Activated T-cell treated with anti-CD3 and anti-CD28 coated beads, Interleukin-2, amount 50 U/mL, for 1 hour (primary cell): ENCODE measurements at places on chromosomes 7 and 10.

DNA sequence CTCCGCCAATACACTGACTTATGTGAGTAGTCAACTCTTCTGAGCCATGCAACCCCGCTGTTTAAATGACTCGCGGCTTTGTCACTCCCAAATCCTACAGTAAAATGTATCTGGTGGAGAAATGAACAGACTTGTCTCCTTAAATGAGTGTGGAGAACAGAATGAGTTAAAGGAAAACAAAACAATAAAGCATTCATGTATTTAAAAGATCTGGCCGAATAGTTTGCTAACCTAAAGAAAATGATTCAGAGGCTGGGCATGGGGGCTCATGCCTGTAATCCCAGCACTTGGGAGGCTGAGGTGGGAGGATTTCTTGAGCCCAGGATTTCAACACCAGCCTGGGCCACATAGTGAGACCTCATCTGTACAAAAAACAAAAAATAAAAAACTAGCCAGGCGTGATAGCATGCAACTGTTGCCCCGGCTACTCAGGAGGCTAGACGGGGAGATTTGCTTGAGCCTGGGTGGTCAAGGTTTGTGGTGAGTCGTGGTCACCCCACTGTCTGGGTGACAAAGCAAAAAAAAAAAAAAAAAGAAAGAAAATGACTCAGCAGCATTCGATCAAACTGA, 86.5 kb upstream of the PFKP start:
- DNase-seq = no peak

GRCh38 chr7:147429961-147430360, 1160.6 kb upstream of the C7orf33 start:
- no peak for DNase-seq

DNA sequence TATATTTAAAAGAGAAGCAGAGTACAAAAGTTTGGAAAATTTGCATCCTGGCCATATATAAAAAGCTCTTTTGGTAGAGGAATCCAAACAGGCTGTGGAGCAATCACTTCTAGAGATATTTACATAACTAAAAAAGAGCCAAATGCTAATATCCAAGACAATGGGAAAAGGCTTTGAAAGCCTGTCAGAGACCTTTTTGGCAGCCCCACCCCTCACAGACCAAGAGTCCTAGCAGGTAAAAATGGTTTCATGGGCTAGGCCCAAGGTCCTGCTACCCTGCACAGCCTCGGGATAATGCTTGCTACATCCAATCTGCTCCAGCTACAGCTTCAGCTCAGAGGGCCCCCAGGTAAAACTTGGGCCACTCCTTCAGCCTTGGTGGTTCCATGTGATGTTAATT, 430.2 kb upstream of the KCND2 start:
- no peak for DNase-seq

DNA sequence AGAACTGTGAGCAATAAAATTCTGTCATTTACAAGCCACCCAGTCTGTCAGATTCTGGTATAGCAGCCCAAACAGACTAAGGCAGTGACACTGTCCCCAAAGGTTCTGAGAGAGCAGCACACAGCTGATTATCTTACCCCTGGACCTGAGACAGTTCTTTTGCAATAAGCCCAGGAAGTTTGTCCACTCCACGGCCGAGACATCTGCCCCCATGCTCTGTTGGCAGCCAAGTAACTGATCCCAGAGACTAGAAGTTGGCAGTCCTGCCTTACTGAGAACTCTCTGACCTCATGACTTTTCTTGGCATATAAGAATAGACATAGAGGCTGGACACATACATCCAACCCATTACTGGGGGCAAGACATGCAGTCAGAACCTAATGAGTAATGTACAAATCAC, 243.0 kb upstream of the GRB10 start:
- DNase-seq = no peak

- DNase-seq = no peak
These were observed 431.1 kb upstream of the KLF6 start for GRCh38 chr10:4215963-4216575.

DNA sequence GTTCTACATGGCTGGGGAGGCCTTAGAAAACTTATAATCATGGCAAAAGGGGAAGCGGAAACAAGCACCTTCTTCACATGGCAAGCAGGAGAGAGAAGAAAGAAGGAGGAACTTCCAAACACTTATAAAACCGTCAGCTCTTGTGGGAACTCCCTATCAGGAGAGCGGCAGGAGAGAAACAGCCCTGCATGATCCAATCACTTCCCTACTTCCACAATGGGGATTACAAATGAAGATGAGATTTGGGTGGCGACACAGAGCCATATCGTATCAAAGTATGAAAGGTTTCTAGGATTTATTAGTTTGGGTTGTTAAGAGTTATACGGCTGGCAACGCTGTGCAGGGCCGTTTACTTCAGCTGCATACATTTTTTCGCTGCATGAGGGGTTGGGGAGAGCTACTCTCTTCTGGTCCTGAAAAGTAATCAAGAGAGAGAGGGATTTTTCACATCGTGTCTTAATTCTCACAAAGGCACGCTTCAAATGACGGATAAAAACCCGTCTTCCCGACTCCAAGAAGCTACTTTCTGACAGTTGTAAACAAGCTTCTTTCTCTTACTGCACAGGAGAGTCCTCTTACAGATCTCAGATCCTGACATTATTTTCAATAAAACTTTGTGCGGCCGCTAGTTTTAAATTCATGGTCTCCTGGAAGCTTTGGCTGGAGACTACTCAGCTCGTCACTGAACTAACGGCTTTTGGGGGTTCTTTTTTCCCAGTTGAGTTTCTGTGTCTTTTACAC, 751 bp upstream of the GTPBP10 start:
- no peak for DNase-seq

GRCh38 chr10:93072225-93072712, 1.4 kb upstream of the CYP26A1 start:
- DNase-seq = no peak

GRCh38 chr10:86168256-86168655, 198.3 kb downstream of the GRID1 start:
- no peak for DNase-seq

- DNase-seq = no peak
These were observed 7.4 kb upstream of the SLC35B4 start for GRCh38 chr7:134324107-134324506.

- DNase-seq = no peak
These were observed 479.7 kb downstream of the RPS24 start for GRCh38 chr10:78513330-78513729.

GRCh38 chr10:117830205-117830604, 216.5 kb downstream of the RAB11FIP2 start:
- no peak for DNase-seq

GRCh38 chr10:22672319-22673090, 41.9 kb downstream of the PIP4K2A start:
- no peak for DNase-seq

DNA sequence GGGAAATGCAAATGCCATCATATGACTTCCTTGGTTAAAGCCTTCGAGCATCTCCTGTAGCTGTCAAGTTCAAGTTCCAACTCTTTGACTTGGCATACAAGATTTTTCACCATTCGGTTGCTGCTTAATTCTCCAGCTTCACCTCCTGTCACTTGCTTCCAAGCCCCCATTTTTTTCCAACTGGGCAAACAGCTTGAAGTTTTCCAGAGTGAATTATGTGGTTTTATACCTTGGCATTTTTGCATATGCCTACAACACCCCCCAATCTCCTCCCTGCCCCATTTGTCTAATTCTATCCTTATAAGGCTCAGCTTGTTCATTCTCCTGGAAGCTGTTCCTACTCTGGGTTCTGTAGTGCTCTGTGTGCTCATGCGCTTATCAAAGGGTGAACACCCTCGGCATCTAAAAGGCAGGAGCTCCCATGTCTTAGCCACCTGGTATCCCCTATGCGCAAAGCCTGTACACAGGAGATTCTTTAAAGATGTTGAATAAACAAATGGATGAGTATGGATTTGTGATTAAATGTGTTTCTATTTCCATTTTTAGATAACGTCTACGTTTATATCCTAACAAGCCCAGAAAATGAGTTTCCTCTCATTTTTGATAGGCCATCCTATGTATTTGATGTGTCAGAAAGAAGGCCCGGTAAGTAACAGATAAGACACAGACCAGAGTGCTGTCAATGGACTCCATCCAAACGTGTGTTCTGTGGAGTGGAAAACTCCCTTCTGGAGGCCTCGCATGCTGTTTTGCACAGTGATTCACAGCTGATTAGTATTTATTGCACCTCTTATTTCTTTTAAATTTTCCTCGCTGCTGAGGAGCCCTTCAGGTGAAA, 52.5 kb downstream of the CDHR3 start:
- DNase-seq = no peak

DNA sequence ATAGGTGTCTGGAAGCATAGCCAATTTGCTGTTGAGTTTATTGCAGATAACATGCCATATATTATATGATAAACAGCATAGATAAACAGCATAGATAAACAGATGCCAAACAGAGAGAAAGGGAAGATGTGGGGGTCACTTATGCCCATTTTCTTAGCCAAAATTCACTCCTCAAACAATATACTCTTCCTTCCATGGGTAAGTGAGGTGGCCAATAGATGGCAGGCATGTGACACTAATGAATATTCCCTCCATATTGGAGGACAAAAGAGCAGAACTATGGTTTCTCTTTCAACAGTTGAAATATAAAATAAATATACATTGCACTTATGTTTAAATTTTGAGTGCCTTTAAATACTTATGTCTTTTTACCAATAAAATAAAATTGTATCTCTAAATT, 1212.8 kb downstream of the REEP3 start:
- no peak for DNase-seq

- no peak for DNase-seq
These were observed 57.4 kb upstream of the NEBL start for GRCh38 chr10:20954519-20954918.

DNA sequence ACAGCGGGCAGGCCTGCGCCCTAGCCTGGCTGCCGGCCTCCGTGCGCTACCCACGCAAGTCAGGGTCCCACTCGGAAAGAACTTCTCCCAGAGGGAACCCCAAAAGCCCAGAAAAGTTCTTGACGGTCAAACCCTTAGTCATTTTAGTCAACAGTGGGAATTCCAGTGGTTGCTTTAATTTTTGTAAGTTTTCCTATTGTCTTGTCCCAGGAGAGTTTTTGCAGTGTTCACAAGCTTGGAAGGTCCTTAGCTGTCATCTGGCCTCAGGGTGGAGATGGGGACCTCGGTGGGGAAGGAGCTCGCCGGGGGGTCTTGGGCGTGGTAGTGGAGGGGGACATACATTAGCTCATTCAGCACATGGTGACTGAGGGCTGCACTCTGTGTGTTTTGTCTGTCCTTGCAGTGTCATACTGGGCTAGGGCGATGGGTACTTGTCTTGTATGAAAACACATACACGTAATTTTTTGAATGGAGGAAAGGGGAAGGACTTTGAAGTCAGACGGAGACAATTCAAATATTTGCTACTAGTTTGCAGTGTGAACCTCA, 736 bp downstream of the MINDY4 start:
- DNase-seq = no peak

DNA sequence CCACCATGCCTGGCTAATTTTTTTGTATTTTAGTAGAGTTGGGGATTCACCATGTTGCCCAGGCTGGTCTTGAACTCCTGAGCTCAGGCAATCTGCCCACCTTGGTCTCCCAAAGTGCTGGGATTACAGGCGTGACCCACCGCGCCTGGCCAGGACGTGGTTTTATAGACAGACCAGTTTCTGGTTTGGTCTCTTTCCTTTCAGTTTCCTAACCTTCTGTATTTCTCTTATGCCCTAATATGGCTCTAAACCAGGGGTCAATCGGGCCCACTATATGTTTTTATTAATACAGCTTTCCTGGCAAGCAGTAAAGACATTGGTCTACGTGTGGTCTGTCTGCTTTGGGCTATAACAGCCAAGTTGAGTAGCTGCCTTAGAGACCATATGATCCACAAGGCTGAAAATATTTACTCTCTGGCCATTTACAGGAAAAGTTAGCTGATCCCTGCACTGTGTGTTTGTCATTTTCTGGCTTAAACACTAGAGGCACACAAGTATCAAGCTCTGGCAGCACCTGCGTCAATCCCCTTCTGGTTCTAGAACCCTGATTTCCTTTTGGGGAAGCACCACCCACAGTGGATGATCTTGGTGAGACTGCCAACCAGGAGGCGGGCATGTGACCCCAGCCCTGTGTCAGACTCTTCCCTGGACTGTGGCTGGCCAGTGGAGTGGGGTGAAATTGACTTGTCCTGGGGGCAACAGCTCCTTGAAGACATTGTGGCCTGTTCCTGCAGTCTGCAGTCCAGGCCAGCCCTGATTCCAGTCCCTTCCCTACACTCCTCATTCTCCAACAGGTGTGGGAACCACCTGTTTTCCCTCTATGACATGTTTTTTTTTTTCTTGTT, 497.2 kb downstream of the PLXNA4 start:
- DNase-seq = no peak

DNA sequence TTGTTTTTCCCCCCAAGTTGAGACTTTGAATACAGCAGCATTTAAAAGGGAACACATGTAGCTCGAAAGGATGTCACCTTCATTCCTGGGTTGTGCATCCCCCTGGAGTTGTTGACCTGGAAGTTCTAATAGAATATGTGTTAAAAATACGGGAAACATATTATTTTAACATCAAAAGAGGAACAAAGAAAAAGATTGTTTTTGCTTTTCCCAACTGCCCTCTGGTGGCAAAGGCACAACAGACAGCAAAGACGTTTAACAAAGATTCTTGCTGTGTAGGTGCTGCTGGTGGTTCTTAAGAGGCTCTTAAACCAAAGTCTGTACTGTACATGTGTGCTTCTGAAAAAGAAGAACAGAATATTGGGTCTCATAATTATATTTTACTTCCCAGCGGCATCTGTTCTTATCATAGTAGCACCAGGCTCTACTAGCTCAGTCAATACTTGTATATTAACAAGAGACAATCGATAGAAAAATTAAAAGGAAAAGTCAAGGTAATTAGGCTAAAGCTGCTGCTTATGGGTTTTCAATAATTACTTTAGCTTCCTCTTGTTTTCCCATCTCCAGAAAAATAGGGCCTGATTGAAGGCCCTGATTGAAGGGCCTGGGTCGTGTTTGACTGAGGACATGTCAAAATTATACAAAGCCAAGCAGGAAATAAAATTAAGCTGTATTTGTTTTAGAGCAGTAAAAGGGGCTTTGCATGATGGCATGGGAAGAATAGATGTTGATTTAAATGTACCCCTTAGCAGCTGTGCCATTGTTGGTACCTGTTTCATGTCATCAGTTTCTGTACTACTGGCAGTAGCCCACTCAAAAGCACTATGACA, 384.2 kb upstream of the LRGUK start:
- DNase-seq = no peak

DNA sequence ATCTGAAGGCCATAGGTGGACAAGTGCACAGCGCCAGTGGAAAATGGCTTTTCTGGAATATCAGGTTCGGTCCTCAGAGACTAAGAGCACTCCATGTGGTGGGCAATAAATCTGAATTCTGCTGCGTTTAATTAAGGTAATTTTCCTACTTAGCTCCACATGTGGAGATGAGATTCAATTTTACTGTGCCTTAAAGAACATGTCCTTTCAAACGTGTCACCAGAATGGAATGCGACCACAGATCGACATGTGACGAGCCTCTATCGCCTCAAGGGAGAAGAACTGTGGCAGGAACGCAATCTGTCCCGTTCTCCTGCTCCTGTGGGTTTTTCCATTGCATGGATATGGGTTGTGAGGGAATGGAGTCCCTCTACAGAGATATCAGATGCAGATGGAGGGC, 205.3 kb upstream of the ZNF32 start:
- DNase-seq = no peak
